ENCODE measurements at places on chromosomes 2 and 18.

DNA sequence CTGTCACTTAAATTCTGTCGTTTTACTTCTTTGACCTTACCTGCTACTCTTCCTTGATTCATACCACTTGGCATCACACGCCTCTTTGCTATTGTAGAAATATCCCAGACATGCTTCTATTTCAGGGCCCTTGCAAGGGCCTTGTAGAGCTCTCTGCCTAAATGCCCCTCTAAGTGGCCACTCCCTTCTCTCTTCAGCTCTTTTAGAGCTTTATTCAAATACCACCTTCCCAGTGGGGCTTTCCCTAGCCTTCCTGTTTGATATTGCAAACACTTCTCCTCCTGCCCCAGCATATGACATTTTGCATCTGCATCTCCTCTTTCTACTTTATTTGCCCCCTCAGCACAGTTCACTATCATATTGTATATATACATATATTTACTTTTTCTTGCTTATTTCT, 54.0 kb downstream of the PELI1 start:
- DNase-seq = no peak

DNA sequence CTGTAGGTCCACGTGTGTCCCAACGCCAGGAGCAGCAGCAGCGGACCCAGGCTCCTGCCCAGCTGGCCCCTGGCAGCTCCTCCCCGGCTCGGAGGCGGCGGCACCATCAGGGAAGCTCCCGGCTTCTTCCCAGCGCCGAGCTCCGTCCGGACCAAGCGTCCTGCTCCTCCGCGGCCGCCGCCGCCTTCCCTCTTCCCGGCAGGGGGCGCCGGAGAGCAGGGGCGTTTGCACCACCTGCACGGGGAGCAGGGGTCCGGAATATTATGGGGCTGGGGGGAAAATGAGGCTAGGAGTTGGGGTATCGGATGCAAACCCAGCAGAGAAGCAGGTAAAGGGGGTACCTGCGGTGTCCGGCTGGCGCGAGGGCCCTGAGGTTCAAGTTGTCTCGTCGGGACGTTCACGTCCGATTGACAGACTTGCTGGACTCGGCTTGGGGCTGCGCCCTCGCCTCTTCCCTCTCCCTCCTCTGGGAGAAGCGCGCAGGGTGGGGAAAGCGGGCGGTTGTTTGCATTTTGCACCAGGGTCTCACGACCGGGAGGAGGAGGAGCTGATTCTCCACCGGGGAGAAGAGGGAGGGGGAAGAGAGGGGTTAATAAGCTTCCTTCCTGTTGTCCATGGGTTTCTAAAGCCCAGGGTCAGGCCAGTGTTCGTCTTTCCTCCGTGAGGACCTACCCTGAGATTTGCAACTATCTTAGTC, at the start of gene CCBE1:
Gene CCBE1, minus strand, starts transcription at position 188 of the 697 bp plus-strand sequence.
- no peak for DNase-seq

DNA sequence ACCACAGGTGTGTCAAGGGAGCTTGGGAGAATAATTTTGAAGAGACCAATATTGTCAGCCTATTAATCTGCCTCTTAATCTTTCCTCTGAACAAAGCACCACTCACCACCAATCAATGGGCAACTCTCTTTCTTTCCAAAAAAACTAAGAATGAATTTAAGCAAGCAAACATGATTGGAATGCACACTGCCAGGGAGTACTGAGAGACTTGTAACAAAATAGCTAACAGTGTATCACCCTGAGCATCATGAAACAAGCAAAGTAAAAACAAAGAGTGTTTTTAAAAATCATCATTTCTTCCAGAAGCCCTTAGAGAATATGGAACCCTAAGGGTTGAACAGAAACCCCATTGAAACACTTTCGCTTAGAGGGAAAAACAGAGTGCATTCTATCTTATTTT, 299.7 kb downstream of the DSEL start:
- DNase-seq = no peak

GRCh38 chr18:30988440-30988839, 54.1 kb downstream of the DSC3 start:
- no peak for DNase-seq

- no peak for DNase-seq
Measured at GRCh38 chr2:126975671-126976655, 77.3 kb downstream of the TEX51 start.

DNA sequence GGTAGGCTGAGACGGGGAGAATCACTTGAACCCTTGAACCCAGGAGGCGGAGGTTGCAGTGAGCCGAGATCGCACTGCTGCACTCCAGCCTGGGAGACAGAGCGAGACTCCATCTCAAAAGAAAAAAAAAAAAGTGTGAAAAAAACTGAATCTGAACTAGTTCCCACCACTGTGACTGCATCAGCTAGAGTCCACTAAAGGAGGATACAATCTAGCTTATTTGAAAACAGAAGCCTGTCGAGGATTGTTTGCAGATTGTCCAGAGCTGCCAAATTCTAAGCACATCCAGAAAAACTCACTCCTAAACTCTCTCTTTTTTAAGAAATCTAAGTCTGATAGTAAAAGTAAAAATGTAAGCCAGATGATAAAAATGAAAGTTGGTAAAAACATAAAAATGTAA, 10.6 kb downstream of the GFPT1 start:
- no peak for DNase-seq

GRCh38 chr2:68487773-68488355, 20.5 kb downstream of the APLF start:
- peak; percentile 34 for DNase-seq

DNA sequence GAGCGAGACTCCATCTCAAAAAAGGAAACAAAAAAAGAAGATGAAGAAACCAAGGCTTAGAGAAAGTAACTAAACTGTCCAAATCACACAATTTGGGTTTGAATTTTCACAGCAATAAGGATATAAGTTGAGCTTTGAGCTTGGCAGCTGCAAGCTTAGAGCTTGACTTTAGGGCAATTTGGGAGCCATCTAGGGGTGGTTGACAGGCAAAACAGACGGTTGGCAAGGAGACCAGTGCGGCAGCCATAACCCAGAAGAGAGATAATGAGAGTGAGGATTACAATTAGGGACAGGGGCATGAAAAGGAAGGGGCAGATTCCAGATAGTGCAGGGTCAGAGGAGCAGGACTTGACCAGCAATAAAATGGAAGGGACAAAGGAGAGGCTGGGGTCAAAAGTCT, 382.2 kb upstream of the HNRNPA3 start:
- no peak for DNase-seq

- DNase-seq = no peak
Measured at GRCh38 chr2:131145040-131145439, 39.9 kb downstream of the PLEKHB2 start.

DNA sequence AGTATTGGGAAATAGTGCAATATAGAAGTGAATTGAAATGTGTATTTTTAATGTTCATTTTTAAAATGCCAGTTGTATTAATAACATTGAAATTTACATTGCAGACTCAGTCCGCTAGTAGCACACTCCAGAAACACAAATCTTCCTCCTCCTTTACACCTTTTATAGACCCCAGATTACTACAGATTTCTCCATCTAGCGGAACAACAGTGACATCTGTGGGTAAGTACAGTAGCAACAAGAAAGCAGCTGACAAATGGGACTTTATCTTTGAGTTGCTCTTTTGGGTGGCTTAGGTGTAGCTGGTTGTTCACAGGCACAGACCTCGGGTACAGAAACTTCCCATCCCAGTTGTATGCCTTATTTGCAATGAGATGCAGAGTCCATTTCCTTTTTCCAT, 118.2 kb upstream of the IL1R2 start:
- DNase-seq = no peak

- DNase-seq = no peak
Measured at GRCh38 chr2:143521396-143521795, 392.2 kb downstream of the ARHGAP15 start.

DNA sequence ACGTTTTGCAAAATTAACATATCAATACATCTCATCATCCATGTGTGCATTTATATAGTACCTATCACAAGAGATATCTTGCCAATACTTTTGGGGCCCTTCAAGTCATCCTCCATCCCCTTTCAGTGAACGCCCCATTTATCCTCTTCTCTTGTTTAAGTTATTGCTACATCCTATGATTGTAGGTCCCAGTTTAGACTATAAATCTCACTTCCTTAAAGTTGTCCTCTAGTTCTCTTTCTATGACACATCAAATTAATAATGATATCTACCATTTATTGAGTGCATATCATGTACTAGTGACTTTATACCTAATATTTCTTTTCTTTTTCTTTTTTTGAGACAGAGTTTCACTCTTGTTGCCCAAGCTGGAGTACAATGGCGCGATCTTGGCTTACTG, 28.8 kb upstream of the FBXO11 start:
- no peak for DNase-seq

GRCh38 chr2:223404616-223405015, 197.5 kb downstream of the SCG2 start:
- DNase-seq = no peak

GRCh38 chr2:120203251-120204021, 19.8 kb downstream of the TMEM185B start:
- no peak for DNase-seq

GRCh38 chr18:8427339-8427738, 181.9 kb upstream of the RAB12 start:
- DNase-seq = no peak

DNA sequence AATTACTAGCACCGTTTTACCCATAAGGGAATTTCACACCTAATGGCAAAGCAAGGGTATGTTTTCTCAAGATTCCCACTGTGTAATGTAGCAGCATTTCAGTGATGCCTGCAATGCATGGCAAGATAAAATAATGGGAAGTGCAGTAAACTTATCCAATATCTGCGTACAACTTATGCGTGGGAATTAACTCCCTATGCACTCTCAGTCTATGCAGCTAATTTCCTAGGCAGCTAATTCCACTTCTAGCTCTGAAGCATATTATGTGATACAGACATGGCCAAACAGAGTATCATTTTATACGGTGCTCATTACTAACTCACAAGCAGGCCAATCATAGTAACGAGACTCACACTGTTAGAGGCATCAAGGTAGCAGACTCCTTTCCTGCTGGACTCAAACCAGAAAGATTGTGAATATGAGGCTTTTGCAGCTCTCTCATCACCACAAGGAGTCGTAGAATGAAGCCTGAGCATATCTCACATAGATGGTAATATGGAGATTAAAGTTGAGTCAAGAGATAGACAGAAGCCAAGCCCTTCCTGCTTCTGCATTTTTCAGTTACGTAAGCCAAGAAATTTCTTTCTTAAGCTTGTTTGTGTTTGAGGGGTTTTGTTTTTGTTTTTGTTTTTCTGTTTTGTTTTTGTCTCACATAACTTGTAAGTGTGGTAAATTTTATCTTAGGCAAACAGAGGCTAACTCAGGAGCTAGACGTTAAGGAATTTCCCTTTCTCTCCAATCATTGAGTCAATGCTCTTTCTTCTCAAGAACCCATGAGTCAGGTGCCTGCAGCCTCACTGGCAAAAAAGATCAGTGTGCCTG, 34.8 kb upstream of the ITGAV start:
- no peak for DNase-seq

DNA sequence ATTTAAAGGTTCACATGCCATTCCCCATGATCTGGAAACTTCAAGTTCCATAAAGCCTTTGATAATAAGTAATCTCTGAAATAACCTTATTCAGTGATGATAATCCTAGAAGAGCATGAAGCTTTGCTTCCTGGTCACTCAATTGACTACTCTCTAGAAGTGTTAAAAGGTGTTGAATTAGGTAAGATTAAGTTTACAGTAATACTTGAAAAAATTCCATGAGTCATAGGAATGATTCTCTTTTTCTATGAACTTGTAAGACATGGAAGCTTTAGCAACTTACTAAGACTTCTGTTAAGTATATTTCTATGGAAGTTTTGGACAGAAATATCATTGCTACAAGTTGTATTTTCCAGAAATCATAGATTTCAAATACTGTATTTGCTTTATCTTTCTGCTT, 100.6 kb downstream of the MYO1B start:
- DNase-seq = no peak

DNA sequence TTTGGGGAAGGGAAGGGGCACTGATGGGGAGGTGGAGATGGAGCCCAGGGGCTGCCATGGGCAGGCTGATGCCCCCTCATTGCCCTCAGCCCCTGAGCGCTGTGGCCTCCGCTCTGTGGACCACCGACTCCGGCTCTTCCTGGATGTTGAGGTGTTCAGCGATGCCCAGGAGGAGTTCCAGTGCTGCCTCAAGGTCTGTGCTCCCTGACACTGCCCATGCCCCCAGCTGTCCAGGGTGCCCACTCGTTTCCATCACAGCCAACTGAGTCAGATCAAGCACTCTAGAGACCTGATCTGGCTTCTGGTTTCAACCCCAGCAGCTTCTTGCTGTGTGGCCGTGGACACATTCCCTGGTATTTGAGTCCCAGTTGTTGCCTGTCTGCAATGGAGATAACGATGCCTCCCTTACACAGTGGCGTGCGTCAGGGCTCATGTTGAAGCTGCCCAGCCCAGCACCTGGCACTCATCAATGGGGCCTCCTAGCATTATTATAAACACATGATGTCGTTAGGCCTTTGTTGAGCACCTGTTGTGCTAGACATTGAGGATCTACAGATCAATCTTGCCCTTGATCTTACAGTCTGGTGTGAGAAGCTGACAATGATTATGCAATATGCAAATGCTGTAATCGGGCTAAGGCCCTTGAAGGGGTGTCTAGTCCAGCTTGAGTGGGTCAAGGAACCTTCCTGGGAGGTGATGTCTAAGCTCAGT, 14.4 kb downstream of the STK11IP start:
- no peak for DNase-seq

DNA sequence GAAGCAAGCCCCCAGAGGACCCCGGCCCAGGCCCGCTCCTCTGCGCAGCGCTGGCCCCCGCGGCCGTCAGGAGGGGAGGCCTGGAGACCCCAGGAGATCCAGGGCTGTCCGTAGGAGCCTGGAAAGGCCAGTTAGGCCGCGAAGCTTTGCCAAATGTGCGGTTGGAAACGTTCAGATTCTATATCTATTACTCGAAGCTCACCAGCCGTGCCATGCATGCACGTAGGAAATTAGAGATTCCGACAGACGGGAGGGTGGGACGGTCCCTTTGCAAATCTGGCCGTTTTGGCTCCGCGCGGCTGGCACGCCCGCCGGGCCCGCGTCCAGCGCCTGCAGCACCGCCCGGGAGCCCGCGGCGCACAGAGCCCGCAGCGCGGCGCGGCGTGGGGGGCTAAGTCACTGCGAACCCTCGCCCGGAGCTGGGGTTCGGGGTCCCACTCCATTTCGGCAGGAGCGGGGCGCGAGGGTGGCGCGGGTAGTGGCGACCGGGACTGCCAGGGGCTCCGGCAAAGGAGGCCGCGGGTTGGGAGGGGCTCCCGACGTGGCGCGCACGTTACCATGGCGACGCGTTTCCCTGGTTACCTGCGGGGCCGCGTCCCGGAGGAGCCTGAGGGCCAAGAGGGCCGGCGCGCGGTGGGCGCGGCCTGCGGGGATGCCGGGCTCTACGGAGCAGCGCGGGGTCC, 488.6 kb upstream of the SMIM21 start:
- no peak for DNase-seq

DNA sequence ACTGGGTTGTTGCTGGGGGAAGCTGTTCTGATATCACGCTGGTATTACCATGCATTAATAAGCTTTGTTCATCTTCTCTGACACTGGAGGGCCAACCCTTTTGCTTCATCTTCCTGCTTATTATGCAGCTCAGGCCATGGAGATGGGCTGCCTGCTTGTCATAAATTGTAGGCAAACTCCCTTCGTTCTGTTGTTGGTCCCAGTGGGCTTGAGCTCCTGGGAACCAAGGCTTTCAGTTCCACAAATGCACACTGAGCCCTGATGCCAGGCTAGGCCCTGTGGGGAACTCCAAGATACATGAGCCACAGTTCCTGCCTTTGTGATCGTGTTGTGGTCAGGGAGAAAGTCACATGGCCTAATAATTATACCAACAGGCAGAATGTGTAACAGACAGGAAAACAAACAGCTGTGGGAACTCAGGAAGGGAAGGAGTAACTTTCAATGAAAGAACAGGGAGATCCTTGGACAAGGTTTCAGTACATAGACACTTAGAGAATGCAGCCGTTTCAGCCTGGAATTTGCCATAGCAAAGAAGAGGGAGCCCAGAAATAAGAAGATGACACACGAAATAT, 49.0 kb upstream of the BCL2L11 start:
- no peak for DNase-seq

All from hematopoietic multipotent progenitor cell treated with erythropoietin and hydrocortisone succinate and interleukin-3 and kit ligand, for 17 days (in vitro differentiated cells).